Dermis microvascular lymphatic vessel endothelial cell (primary cell): ENCODE measurements at places on chromosomes 16 and 17. TPM values are rescaled to one million over a fixed set of nuclear protein-coding genes. Genes with fewer than 3 reads are reported as not detected.

Gene DOC2B
- total RNA-seq, result 10.5 and 28.8 TPM in 2 replicates

Gene FA2H
- total RNA-seq, result not detected in 2 replicates

Gene EFCAB3
- not detected in 2 replicates for total RNA-seq

Gene SSTR5
- 0.13 and 0.38 TPM in 2 replicates for total RNA-seq

Gene BTBD17
- not detected in 2 replicates for total RNA-seq

Gene ZNF385C
- under 0.01 TPM in 1 of 2 replicates, not detected in the other for total RNA-seq

Gene SOX15
- 0.13 TPM in 2 replicates for total RNA-seq

Gene RNF40
- 41.0 and 50.3 TPM in 2 replicates for total RNA-seq

Gene GSE1
- total RNA-seq, result 9.0 and 16.3 TPM in 2 replicates

Gene CACNG5
- not detected in 2 replicates for total RNA-seq

Gene ASB16
- total RNA-seq, result not detected in 2 replicates

Gene CYBA
- total RNA-seq, result 336 and 456 TPM in 2 replicates

Gene HOXB1
- total RNA-seq, result not detected in 2 replicates

Gene KCNJ18
- total RNA-seq, result not detected in 2 replicates

Gene CD300H
- not detected in 2 replicates for total RNA-seq

Gene NOTUM
- under 0.01 TPM in 2 replicates for total RNA-seq

Gene SLFN11
- total RNA-seq, result 54.1 and 55.7 TPM in 2 replicates

Gene TNFSF13
- 0.25 and 0.26 TPM in 2 replicates for total RNA-seq

Gene OTOA
- total RNA-seq, result under 0.01 TPM in 1 of 2 replicates, not detected in the other

Gene DDX19B
- 22.5 and 26.0 TPM in 2 replicates for total RNA-seq

Gene RGS11
- total RNA-seq, result 0.26 and 0.38 TPM in 2 replicates

Gene EFNB3
- total RNA-seq, result 0.13 and 1.1 TPM in 2 replicates

Gene THAP11
- 30.2 and 40.0 TPM in 2 replicates for total RNA-seq

Gene SCRN2
- 24.1 and 33.3 TPM in 2 replicates for total RNA-seq

Gene KRTAP9-8
- not detected in 2 replicates for total RNA-seq

Gene CTRL
- total RNA-seq, result 0.25 and 0.26 TPM in 2 replicates

Gene MT1F
- total RNA-seq, result 0.51 and 0.64 TPM in 2 replicates

Gene LPCAT2
- 4.0 and 5.9 TPM in 2 replicates for total RNA-seq

Gene ZNF646
- 8.1 and 13.9 TPM in 2 replicates for total RNA-seq

Gene KRTAP4-6
- total RNA-seq, result not detected in 2 replicates

Gene SLX4
- 1.9 and 2.1 TPM in 2 replicates for total RNA-seq

Gene RCVRN
- total RNA-seq, result not detected in 2 replicates

Gene TAC4
- not detected in 2 replicates for total RNA-seq

Gene UTP18
- 22.3 and 32.3 TPM in 2 replicates for total RNA-seq

Gene TBC1D3I
- total RNA-seq, result under 0.01 TPM in 1 of 2 replicates, not detected in the other

Gene KRT40
- total RNA-seq, result not detected in 2 replicates

Gene MAPT
- total RNA-seq, result under 0.01 TPM in 1 of 2 replicates, not detected in the other

Gene TP53TG3B
- not detected in 2 replicates for total RNA-seq

Gene CPHXL2
- total RNA-seq, result not detected in 2 replicates

Gene VAT1L
- total RNA-seq, result 0.13 and 1.7 TPM in 2 replicates

Gene CAPNS2
- 0.13 TPM in 2 replicates for total RNA-seq

Gene NPIPB5
- 35.2 and 59.4 TPM in 2 replicates for total RNA-seq

Gene TPSD1
- not detected in 2 replicates for total RNA-seq

Gene CACNG3
- not detected in 2 replicates for total RNA-seq

Gene HBZ
- not detected in 2 replicates for total RNA-seq

Gene SPN
- total RNA-seq, result under 0.01 TPM in 1 of 2 replicates, not detected in the other

Gene TP53TG3
- total RNA-seq, result not detected in 2 replicates

Gene FLYWCH2
- total RNA-seq, result 31.5 and 33.1 TPM in 2 replicates

Gene FBXW10
- total RNA-seq, result under 0.01 TPM in 1 of 2 replicates, not detected in the other

Gene MYH11
- total RNA-seq, result under 0.01 TPM in 1 of 2 replicates, not detected in the other
